ENCODE measurements at places on chromosomes 7 and 10.
A peak's percentile ranks its signal among the peaks of the same experiment; 100 is the strongest.

DNA sequence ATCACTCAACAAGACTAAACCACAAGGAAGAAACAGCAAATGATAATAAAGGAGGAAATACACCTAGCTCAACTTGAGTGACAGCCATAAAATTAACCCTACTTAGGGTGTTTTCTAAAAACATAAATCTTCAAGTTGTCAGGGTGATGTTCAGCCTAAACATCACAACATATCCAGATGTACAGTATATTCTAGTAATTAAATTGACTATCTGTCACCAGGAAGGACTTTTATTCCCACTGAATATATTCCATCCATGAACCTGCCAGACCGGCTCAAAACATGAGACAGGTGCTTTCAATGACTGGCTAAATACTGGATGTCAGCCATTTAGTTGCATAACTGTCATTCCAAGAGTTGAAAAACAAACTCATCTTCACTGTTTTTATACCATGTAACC lies 298.1 kb upstream of the NEBL start:
- DNase-seq = no peak
- no peaks in the 10 kb centered on the region for H3K36me3 ChIP-seq
- H3K4me1 ChIP-seq = no peaks in the 10 kb centered on the region

- DNase-seq = no peak
- H3K4me1 ChIP-seq = no peaks in the 10 kb centered on the region
- no peaks in the 10 kb centered on the region for H3K36me3 ChIP-seq
- H3K27ac ChIP-seq = no peak overlapping the region
- H3K27me3 ChIP-seq = no peaks in the 10 kb centered on the region
- H3K4me3 ChIP-seq = no peak overlapping the region
Observed at GRCh38 chr7:97623333-97623732, 108.6 kb upstream of the TAC1 start.

DNA sequence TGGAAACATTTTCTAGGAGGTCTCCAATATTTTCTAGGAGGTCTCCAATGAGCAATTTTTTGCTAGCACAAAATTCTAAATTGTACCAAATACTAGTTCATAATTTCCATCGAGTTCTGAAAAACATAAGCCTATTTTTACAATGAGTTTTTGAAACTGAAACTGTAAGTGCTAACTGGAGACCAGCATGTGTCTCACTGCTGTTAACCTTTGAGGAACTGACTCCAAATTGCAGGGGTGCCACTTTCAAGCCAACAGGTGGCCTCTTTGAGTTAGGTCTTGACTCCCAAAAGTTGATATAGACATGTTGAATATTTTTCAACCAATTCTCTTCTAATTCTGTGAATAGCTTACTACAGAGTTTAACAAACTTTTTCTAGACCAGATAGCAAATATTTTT lies 58.8 kb downstream of the CAV1 start:
- H3K4me3 ChIP-seq = no peak overlapping the region
- H3K36me3 ChIP-seq = no peaks in the 10 kb centered on the region
- no peaks in the 10 kb centered on the region for H3K4me1 ChIP-seq
- H3K27me3 ChIP-seq = no peaks in the 10 kb centered on the region

DNA sequence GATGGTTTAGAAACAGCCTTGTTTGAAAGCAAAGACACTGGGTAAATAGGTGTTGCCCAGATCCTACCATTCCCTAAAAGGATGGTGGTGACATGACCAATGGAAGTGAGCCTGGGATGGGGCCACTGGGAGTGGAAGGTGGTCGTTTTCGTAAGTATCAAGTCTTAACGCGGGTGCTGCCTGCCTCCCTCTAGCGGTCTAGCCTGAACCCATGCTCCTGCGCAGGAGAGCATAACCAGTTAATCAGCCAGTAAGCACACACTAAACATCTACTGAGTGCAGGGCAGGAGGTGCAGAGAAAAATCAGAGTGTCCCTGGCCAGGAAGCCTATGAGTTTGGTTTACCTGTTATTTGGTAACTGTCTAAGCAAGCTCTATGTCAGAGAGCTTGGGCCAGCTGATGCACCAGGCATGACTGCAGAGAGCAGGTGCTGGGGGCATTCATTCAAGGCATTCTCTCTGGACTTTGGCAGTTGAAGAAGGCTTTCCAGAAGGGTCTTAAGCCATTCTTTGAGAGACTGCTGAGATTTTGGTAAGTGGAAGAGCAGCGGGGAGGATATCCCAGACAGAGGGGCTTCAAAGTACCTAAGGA lies 930 bp downstream of the GARIN1A start:
- no peaks in the 10 kb centered on the region for H3K4me1 ChIP-seq
- no peaks in the 10 kb centered on the region for H3K36me3 ChIP-seq
- DNase-seq = no peak
- no peaks in the 10 kb centered on the region for H3K27me3 ChIP-seq
- no peak overlapping the region for H3K27ac ChIP-seq
- no peak overlapping the region for H3K4me3 ChIP-seq

- H3K4me1 ChIP-seq = no peaks in the 10 kb centered on the region
- no peaks in the 10 kb centered on the region for H3K27me3 ChIP-seq
- DNase-seq = no peak
- H3K4me3 ChIP-seq = peak overlapping the region; percentile 73
Observed at GRCh38 chr10:92241158-92241500, 49.7 kb downstream of the CPEB3 start.

DNA sequence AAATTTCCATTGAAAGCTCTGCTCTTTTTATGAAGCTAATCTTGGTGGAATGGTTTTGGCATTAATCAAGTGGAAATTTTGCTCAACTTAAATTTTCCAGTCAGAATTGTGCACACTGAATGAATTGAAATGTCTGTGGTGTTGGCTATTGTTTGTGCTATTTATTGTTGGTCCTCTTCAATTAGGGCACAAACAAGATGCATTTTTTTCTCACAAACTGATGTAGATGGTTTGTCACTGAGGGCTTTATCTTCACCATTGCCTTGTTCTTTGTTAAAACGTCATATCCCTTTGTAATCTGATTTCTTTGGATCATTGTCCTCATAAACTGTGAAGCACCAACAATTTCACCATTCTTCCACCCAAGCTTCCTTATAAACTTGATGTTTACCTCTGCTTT lies 152.1 kb upstream of the RHOBTB1 start:
- no peaks in the 10 kb centered on the region for H3K4me1 ChIP-seq
- no peaks in the 10 kb centered on the region for H3K36me3 ChIP-seq
- H3K4me3 ChIP-seq = no peak overlapping the region
- H3K27me3 ChIP-seq = no peaks in the 10 kb centered on the region
- no peak overlapping the region for H3K27ac ChIP-seq

DNA sequence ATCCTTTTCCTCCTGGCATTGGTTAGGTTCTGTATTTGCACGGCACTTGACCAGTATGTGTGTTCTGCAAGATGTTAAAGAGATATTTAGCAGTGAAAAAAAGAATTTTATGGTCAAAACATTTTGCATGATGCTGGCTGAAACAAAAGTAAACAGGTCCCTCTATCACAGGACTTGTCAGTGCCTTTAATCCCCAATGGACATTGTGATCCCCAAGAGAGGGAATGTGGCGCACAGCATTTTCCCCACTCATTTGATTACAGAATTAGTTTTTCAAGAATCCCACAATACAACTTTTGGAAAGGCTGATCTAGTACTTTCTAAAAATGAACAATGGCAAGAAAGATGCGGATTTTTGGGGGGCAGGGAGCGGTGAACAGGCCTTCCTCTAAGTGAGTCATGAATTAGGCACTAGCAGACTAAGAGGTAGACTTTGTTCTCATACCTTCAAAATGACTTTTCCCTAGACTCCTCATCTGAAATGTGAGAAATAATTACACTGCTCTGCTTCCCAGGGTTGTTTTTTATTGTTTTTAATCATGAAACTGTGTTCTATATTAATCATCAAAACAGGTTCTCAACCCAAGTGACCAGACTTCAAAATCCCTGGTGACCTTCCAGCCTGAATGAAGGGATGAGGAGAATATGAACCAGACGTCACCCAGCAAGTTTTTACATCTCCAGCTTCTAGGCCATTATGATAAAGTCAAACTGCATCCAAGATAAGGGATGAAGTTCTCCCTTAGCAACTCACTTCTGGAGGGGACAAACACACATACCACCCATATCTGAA lies 8.6 kb downstream of the FBXW4 start:
- no peaks in the 10 kb centered on the region for H3K36me3 ChIP-seq
- no peak overlapping the region for H3K4me3 ChIP-seq
- H3K27me3 ChIP-seq = no peaks in the 10 kb centered on the region

- no peak overlapping the region for H3K27ac ChIP-seq
- no peak overlapping the region for H3K4me3 ChIP-seq
- H3K4me1 ChIP-seq = no peaks in the 10 kb centered on the region
- no peak for DNase-seq
- no peaks in the 10 kb centered on the region for H3K36me3 ChIP-seq
Observed at GRCh38 chr10:34407324-34407805, 407.7 kb downstream of the PARD3 start.

DNA sequence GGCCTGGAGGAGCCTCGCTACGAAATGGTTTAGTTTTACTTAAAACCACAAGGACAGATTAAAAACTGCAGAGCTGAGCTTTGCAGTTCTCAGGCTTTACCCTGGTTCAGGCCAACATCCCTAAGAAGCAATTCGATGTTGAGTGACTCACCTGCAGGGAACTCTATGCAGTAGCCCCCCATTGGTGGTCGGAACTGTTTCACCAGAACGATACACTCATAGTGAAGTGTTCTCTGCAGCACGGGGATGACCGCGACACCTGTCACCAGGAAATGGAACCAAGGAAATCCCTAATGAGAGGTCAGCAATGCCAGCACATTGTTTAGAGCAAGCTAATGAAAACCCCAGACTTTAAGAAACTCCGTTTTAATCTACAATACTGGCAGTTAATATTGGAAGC lies 18.0 kb downstream of the NUDT5 start:
- no peak for DNase-seq
- peaks cover 67% of the 10 kb centered on the region for H3K36me3 ChIP-seq
- H3K27me3 ChIP-seq = no peaks in the 10 kb centered on the region
- no peak overlapping the region for H3K4me3 ChIP-seq

DNA sequence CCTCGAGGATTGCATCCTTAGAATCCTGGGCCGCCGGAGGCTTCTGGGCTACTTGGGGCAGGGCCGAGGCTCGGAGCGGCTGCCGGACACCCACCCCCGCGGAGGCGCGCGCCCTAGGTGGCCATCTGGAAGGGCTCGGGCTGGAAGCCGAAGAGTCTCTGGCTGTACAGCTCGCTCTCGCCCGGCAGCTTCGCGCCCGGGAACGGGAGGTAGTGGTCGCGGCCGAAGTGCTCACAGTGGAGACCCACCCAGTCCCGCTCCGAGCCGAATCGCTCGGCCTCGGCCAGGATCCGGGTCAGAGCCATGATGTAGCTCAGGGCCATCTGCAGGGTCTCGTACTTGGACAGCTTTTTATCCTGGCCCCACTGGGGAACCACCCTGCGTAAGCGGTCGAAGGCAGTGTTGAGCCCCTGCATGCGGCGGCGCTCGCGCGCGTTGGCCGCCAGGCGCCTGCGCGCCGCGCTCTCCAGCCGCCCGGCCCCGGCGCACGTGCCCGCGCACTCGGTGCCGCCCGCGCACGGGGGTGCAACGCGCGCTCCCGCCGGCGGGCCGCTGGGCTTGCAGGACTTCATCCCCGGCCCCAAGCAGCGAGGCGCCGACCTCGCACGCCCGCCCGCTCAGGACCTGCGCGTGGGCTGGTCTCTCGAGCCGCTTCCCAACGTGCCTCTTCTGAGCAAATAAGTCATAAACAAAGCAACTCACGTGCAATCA lies 652 bp downstream of the ATOH7 start:
- DNase-seq = peak; percentile 63
- no peaks in the 10 kb centered on the region for H3K27me3 ChIP-seq

GRCh38 chr7:149218469-149219420 lies 20.7 kb upstream of the ZNF212 start:
- peaks cover 75% of the 10 kb centered on the region for H3K36me3 ChIP-seq
- no peaks in the 10 kb centered on the region for H3K27me3 ChIP-seq
- H3K4me3 ChIP-seq = no peak overlapping the region
- no peaks in the 10 kb centered on the region for H3K4me1 ChIP-seq
- no peak for DNase-seq

DNA sequence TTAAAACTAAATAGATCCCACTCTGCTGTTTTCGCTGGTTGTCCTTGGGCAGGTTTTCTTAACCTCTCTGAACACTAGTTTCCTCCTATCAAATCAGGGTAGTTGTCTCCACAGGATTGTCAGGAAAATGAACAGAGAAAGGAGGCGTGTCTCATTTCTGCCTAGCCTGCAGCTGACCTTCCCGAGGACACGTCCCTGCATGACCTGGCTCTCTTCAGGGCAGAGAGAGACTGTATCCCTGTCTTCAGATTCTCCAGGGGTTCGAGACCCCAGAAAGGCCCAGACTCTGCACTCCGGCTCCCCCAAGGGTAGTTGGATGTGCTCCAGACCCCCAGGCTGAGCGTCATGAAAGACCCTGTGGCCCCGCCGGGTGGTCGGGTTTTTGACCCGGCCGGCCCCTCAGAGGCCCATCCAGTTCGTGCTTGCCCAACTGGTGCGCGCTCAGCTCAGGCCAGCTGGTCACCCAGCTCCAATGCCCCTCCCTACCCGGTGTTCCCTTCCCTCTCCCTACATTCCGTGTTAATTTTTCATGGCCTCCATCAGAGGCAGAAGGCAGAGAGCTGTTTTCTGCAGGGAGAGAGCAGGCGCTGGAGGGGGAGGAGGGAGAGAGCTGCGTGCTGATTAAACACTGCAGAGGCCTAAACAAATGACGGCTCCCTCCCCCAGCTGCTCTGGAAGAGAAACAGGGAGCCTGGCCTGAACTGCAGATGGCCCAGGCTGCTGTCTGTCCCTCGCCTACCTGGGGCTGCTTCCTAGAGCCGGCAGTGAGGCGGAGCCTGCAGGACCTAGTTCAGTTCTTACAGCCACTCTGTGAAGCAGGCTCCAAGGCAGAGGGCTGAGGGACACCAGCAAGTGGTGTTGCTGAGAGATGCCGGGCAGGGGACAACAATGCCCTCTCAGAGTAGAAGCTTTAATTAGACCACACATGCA lies 86.2 kb upstream of the PPIF start:
- H3K36me3 ChIP-seq = peaks cover 6% of the 10 kb centered on the region
- H3K4me3 ChIP-seq = no peak overlapping the region
- no peaks in the 10 kb centered on the region for H3K27me3 ChIP-seq
- H3K27ac ChIP-seq = peak overlapping the region; percentile 43
- DNase-seq = no peak

GRCh38 chr7:134690016-134690415 lies 43.4 kb downstream of the BPGM start:
- H3K4me1 ChIP-seq = no peaks in the 10 kb centered on the region
- peak overlapping the region; percentile 22 for H3K4me3 ChIP-seq
- no peaks in the 10 kb centered on the region for H3K36me3 ChIP-seq
- no peak for DNase-seq
- peak overlapping the region; percentile 56 for H3K27ac ChIP-seq
- no peaks in the 10 kb centered on the region for H3K27me3 ChIP-seq

- H3K36me3 ChIP-seq = no peaks in the 10 kb centered on the region
- no peak for DNase-seq
- no peak overlapping the region for H3K27ac ChIP-seq
- no peaks in the 10 kb centered on the region for H3K4me1 ChIP-seq
- no peaks in the 10 kb centered on the region for H3K27me3 ChIP-seq
Observed at GRCh38 chr10:51228714-51229100, 154.4 kb downstream of the PRKG1 start.
